Amniotic stem cell (primary cell): ENCODE measurements at places on chromosomes 6 and 20.
A peak's percentile ranks its signal among the peaks of the same experiment; 100 is the strongest.

GRCh38 chr20:62479156-62479555 is 3.4 kb upstream of the GATA5 start:
- no peak for DNase-seq

DNA sequence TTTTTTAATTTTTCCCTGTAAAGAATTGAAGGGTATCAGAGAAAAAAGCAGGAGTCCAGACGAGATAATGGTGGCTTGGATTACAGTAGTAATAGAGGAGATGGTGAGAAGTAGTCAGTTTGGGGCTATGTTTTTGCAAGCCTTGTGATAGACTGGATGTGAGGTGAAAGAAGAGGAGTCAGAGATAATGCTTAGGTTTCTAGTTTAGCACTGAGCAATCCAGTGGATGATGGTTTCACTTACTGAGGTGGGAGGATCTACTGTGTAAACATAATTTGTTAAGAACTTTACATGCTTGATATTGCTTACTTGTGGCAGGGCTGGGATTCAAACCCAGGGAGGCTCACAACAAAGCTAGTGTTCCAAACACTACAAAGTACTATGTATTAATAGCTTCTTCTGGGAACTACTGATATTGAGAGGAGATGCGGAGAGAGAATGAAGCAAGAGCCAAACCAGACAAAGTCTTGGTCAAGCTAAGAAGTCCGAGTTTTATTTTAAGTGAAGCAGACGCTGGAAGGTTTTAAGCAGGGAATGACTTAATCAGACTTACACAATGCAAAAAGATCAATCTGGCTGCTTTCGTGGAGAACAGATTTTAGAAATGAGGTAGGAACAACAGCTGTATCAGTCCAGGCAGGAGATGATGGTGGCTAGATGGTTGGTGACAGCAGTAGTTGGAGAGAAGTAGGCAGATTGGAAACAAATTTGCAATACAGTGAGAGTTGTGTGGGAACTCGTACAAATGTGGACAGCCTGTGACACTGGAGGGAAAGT is 58.0 kb downstream of the ZFAND3 start:
- no peak for DNase-seq

GRCh38 chr6:150486048-150486447 is 113.6 kb upstream of the PLEKHG1 start:
- DNase-seq: no peak

GRCh38 chr6:46419576-46420002 is 71.7 kb downstream of the RCAN2 start:
- peak; percentile 85 for DNase-seq

DNA sequence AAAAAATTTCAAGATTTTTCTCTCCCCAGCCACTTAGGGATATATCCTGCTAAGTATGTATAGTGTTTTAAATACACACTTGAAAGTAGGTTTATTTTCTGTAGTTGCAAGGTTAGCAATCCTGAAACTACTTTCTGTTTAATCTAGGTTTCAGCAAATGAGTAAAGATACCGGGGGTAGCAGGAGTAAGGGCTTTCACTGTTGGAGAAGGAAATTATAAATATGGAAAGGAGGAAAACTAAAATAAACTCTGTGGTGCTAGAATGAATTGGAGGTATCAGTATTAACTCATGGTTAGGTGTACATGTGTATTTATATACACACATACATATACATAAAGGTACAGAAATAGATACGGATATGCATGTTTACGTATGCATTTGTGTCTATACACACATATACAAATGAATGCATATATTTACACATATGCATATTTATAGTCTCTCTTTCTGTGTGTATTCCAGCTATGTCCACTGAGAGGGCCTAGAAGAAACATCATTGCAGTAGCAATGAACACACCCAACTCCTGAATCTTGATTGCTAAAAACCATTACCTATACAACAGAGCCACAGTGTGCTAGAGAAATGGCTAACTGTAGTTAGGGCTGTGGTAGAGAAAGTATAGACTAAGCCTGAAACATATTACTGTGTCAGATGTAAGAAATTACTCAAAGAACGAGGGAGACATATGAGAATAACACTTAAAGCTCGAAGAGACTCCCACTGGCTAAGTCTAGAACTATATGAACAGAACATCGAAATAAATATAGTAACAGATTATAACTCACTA is 95.9 kb upstream of the EMILIN3 start:
- no peak for DNase-seq

DNA sequence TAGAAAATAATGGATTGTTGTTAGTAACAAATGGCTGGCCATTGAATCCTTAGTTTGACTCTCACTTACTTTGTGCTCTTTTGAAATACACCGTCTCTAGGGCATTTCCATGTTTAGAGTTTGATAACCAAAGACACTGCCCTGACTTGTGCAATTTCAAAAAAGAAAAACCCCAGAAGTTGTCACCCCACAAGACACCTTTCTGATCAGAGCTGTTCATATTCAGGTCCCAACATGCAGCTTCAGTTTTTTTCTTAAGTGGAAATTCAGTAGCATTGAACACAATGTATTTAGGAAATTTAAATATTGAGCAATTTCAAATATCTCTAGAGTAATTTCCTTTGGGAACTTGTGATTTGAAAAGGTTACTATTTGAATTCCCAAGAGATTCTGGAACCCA is 19.4 kb downstream of the CRYBG1 start:
- DNase-seq: no peak
